ENCODE measurements at places on chromosomes 11 and 22.
A peak's percentile ranks its signal among the peaks of the same experiment; 100 is the strongest.

GRCh38 chr11:35943309-35943708, 553 bp upstream of the LDLRAD3 start:
- no peak for DNase-seq

GRCh38 chr22:47176573-47177333, 414.3 kb downstream of the TBC1D22A start:
- DNase-seq, result no peak

DNA sequence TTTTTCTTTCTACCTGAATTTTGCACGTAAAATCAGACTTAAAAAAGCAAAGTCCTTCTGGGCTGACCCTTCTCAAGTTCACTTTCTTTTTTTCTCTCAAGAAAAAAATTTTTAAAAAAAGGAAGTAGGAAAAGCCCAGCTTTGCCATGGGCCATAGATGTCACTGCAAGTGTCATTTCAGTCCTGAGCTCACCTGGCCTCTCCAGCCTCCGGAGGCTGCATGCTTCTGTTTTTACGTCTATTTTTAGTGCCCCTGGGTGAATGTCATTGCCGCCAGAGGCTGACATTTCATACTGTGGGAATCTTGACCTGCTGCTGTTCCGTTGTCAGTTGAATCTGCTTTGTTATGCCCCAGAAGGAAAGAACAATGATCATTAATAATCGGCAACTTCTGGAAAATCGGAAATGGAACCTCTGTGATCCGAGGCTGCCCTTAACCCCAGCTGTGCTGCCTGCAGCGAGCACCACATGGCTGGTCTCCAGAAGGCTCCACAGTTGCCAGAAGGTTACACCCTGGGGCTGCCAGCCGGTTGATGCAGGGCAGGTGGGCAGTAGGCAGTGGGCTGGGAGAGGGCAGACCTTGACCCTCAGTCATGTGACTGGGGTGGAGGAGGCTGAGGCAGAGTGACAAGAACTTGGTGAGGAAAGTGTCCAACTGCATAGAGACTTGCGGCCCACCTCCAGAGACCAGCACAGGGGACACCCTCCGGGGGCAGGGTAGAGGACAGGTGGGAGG, 16.7 kb upstream of the MYEOV start:
- no peak for DNase-seq

DNA sequence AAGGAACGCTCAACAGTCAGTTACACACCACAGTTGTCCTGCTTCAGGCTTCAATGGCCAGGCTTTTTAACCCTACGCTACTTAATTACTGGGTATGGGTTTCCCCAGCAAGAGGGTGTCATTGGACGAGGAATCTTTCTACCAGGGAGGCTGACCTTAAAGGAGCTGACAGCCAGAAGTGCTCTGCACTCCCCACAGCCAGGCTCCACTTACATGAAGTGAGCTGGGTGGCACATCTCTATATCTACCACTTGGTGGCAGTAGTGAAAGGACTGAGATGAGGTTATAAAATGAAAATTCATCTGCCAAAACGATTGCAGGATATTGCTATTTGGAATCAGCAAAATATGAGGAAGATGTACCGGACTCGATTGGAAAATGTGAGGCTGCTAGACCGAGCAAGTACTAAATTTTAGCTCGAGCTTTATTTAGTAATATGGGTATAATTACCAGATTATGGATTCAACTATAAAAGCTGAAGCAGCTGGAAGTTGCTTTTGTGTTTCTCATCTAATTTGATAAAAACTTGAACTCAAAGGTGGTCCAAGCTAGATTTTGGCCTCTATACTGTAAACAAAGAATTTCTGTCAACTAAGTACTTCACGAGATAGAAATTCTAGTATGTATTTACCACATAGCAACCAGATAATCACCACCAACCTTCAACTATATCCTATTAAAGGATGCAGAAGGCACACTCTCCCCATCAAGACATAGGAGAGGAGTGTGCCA, 53.9 kb upstream of the CEP126 start:
- DNase-seq, result no peak

DNA sequence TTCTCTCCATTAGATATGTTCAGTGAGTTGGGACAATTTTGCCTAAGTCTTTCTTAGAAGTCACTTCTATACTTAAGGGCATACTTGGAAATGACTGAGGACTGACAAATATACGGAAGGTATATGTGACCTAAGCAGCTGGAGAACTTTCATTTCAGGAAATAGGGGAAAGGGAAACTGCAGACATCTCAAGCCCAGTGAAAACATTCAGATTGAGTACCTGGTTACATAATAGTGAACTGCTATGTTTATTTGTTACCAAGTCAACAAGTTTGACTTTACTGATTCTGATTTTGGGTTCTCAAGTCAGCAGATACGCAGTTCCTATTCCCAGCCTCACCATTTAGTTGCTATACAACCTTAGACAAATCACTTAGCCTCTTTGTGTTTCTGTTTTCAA, 1173.9 kb downstream of the LRRC4C start:
- no peak for DNase-seq

DNA sequence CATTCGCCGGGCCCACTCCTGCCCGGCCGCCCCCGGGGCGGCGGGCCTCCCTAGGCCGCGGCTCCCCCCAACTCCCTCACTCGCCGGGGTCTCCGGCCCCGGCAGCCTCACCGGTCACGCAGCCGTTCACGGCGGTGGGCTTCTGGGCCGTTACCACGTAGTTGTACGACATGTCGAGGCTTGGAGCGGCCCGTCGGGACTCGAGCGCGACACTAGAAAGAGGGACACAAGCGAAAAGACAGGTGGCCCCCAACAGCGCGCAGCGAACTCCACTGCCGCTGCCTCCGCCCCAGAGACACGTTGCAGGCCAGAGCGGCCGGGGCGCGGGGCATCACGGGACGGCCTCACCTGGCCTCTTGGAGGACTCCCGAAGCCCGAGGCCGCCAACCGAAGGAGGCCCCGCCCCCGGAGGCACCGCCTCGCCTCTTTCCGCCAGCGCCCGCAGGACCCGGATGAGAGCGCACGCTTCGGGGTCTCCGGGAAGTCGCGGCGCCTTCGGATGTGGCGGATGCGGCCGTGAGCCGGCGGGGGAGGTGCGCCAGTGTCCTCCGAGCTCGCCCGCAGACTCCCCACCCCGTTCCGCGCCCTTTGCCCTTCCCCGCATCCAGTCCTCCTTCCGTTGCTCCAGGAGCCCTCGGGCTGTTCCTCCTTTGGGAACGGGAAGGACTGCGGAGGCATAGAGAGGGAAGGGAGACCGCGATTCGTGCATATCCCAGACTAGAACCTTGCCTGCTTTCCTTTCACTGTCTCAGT, at the start of the genes DDB1 and TKFC:
TSS of gene DDB1 (minus strand) at position 309 of the 753 bp plus-strand sequence. CDS start at position 172, 137 bp downstream.
TSS of gene TKFC (plus strand) at position 432 of the 753 bp plus-strand sequence. CDS start 1,501 bp downstream, outside the sequence.
- peak; percentile 12 for DNase-seq

DNA sequence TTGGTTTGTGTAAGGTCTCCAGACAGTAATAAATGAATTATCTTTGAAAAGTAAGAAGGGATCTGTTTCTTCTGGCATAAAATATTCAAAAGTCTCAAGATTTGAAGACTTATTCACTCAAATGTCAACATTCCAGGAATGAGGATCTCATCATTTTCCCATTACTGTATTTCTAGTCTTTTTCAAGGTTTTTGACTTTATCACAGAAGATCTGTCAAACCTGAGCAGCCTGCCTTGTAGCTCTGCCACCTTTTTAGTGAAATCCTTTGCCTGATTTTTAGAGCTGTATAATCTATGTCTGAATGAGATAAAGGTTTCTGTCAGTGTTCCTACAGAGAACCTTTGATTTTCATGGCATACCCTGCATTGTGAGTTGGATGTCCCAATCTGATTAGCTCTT, 4.0 kb downstream of the OR51F2 start:
- no peak for DNase-seq

All from SIG-M5 (cell line).